ENCODE measurements at places on chromosomes 2 and 18.

GRCh38 chr18:69885841-69886531, 61.7 kb downstream of the CD226 start:
- DNase-seq: no peak

DNA sequence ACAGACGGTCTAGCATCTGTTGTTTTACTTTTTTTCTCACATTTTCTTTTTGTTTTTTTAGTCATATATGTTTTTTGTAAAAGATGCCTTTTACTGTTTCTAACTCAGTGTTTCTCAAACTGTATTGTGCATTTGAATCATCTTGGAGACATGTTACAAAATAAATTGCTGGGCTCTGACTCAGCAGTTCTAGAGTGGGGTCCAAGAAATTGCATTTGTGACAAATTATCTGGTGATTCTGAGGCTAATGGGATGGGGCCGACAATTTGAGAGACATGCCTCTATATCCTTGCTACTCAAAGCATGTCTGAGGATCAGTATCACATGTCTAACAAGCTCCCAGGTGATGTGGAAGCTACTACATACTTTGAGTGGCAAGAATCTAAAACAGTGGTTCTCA, 478.8 kb downstream of the PLCL1 start:
- no peak for DNase-seq

GRCh38 chr2:171798156-171798820, 95.8 kb downstream of the SLC25A12 start:
- no peak for DNase-seq

DNA sequence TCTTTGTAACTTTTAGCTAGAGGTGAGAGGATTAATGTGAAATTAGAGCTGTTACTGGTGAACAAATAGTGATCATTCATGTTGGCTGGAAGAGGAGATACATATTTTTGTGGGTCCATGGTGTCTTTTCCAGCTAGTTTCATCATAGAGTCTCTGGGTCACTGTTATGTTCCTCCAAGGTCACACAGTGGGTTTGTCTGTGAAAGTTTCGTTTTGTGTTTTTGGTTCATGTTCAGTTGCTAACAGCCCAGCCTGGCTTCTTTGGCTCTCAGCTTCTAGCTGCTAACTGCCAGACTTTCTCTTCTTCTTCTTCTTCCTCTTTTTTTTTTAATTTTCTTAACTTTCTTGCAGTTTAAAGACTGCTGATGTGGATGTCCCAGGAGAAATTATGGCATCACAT, 480.0 kb upstream of the SYT4 start:
- DNase-seq: no peak

DNA sequence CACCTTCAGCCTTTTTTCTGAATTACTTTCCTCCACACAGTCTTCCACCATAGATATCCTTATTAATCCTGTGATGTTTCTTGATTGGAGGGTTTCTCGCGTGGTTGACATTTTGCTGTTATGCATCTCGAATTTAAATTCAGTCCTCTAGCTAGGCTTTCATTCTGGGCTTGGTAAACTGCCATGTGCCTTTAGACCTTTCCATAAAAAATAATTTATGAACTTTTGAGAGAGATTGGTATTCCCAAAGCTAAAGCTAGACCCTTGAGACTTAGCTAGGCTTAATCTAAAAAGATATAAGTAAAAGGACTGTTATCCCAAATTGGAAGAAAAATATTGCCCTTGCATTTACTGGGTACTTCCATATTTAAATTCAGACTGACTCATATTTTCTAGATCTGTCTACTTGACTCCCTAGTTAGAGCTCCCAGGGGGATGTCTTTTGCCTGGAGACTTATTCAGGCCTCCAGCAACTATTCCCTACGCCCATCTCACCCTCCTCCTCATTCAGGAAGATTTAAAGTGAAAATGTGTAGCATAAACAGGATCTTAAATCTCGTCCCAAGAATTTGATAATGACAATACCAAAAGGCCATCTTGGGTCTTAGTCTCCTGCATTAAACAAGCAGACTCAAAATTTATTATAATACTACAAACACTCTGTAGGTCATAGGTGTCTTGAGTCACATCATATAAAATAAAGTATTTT, 60.3 kb downstream of the KIAA2012 start:
- DNase-seq: no peak

DNA sequence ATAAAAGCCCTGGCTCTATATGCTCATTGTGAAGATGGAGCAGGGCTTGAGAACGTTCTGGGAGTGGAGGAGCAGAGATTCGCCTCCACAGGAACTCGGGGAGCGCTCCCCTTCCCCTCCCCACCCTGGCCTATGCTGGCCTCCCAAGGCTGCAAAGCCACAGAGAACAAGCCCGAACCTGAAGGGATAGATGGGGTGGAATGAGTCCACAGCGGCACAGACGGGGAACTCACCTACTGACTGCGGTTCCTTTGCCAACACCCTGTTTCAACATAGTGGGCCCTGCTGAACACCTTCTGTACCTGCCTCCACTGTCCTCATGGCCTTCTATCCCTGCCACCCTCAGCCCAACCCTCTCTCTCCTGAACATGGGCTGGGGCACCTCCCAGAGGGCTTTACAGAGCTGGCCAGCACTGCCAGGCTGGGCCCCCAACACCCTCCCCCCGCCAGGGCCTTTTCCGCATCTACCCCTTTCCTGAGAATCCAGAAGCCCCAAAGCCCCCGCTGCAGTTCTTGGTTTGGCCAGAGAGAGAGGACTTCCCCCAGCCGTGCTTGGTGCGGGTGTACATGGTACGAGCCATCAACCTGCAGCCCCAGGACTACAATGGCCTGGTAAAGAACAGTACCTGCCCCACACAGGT, 41.5 kb downstream of the LMAN2L start:
- DNase-seq: no peak

- DNase-seq: no peak
Measured at GRCh38 chr2:189557373-189557772, 23.2 kb downstream of the SLC40A1 start.

GRCh38 chr18:58076052-58076451, 32.0 kb downstream of the NEDD4L start:
- no peak for DNase-seq

- no peak for DNase-seq
Measured at GRCh38 chr2:237488901-237489860, 2.1 kb downstream of the MLPH start.

All from central memory CD8-positive, alpha-beta T cell (primary cell).